ENCODE measurements at places on chromosomes 2 and 18.

DNA sequence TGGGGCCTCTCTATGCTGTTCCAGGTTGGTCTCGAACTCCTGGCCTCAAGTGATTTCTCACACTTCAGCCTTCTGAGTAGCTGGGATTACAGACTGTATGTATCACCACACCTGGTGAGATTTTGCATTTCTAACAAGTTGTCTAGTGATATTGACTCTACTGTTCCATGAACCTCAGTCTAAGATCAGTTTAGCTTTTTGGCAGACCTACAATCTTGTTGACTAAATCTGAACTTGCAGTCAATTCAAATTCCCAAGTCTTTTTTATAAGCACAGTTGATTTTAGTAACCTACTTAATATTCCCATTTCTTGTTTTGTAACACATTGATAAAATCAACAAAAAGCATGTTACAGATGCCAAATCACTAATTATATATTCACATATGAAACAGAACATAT, 266.1 kb upstream of the CYP26B1 start:
- no peak for DNase-seq

GRCh38 chr2:180033993-180034894, 27.1 kb upstream of the CWC22 start:
- DNase-seq, result no peak

DNA sequence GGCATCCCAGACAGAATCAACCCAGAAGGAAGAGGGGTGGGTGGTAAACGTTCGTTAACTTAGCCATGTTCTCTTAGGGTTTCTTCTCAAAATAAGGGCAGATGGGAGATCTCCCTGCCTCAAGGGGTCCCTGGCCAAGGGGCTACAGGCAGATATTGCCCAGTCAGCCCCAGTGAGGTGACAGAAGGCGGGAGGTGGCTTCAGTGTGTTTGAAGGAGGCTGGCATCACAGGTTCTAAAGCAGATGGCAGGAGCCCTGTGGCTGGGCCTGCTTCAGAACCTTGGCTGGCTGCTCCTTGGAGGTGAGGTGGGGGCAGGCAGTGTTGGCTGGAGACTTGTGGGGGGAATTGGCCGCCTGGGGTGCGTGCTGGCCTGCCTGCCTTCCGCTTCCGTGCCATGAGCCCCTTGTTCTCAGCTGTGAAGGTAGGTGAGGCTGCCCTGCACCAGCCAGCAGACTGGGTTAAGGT, 23.5 kb downstream of the HPCAL1 start:
- DNase-seq, result no peak

DNA sequence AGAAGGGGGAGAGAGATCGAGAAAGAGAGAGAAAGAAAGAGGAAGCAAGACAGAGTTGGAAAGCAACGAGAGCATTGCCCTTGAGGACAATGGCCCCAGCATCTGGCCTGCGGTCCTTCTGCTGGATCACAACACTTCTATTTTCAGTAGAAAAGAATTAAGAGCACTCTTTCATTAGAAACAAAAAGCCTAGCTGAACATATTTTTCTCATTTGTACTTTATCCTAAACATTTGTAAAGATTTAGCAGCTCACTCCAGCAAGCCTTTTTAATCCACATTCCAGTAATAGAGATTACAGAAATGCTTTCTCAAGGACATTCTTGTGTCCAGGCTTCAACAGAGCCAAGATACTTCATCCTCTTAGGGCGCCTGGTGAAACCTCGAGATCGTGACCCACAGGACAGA, 31.6 kb upstream of the AFF3 start:
- no peak for DNase-seq

DNA sequence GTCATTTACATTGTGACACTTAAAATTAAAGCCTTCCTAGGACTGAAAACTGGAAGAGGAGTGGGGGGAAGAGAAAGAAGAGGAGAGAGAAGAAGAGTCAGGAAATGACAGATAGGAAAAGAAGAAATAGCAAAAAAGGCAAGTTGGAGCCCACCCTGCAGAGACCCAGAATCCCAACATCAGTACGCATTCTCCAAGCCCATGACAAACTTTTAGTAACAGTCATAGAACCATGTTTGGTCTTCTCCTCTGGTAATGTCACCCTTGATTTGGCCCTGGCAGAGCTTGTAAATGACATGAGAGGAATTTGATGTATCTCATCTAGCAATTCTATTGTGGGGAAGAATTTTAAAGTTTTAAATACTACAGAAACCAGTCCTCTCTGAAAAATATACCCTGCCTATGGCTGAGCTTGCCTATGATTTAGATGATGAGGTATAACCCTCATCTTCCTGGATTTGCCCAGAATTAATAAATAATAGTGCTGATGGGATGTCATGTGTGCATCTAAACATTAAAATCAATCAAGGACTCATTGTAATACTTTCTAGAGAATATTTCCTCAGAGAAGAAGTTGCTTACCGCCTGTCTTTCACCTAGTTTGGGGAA, 40.2 kb downstream of the APOB start:
- DNase-seq, result no peak

DNA sequence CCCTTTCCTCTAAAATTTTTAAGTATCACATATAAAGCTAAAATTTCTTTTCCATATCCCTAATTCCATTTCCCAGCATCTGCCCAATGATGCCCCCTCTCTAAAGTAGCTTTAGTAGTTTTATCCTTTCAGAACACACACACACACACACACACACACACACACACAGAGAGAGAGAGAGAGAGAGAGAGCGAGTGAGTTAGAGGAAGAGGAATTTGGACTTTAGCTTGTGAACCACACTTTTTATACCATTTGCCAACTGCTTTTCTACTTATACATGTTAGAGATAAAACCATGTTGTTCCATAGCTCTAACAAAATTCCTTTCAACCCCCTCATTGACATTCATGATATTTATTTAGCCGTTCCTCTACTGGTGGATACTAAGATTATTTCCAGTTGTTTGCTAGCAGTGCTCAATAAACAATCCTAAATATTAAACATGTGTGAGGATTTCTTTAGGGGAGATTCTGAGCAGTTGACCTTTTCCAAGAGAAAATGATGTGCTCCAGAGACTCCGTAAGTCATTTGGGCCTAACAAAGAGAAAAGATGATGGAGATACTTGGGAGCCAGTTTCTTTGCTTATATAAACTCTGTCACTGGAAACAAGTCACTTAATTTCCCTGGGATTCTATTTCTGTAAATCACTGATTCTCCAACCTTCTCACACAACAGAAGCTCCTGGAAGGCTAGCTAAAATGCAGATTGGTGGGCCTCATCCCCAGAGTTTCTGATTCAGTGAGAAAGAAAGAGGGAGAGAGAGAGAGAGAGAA, 229.7 kb upstream of the SP5 start:
- no peak for DNase-seq
